Fibroblast of lung (primary cell): ENCODE measurements at places on chromosomes 12 and 14. TPM values are rescaled to one million over a fixed set of nuclear protein-coding genes. Genes with fewer than 3 reads are reported as not detected.
A peak's percentile ranks its signal among the peaks of the same experiment; 100 is the strongest.

The KDM2B gene
- total RNA-seq, result 13.1 and 21.6 TPM in 2 replicates

The PDZRN4 gene
- total RNA-seq, result not detected in 2 replicates

The DPPA3 gene
- total RNA-seq, result not detected in 2 replicates

The IL26 gene
- 0.26 TPM in 1 of 2 replicates, not detected in the other for total RNA-seq

The EIF4B gene
- 1,180 and 1,819 TPM in 2 replicates for total RNA-seq

DNA sequence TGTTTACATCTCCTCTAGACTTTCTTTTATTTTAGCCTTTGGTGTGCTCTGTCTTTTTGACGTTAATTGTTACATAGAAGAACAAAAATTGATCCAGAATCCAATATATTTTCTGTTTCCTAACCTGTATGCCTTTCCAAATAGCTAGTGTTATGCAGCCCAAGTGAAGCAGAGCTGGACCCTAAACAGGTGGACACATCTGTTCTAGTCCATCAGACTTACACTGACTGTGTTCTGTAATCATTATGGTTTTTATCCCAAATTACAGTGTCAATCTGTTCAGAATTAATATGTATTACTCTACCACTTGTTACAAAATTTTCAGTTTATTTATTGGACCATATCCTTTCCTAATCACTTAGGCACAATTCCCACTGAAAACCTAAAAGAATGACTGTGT is 176.8 kb upstream of the FOXG1 start:
- no peaks in the 10 kb centered on the region for H3K4me1 ChIP-seq
- no peak for DNase-seq

DNA sequence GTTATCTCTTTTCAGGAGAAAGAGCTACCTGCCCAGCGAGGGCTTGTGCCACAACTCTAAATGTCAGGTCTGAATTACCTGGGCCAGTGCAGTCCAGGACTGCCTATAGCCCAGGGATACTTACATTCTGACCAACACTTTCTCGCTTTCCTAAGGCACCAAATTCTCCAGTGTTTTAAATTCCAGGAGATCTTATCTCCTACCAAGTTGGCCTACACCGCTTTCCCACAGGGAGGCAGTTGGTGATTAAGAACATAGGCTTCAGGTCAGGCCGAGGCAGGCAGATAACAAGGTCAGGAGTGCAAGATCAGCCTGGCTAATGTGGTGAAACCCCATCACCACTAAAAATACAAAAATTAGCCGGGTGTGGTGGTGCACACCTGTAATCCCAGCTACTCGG is 41.1 kb downstream of the RPS29 start:
- H3K4me1 ChIP-seq, result no peaks in the 10 kb centered on the region
- peak; percentile 12 for DNase-seq
- H3K36me3 ChIP-seq, result no peaks in the 10 kb centered on the region
- no peak overlapping the region for H3K27ac ChIP-seq

DNA sequence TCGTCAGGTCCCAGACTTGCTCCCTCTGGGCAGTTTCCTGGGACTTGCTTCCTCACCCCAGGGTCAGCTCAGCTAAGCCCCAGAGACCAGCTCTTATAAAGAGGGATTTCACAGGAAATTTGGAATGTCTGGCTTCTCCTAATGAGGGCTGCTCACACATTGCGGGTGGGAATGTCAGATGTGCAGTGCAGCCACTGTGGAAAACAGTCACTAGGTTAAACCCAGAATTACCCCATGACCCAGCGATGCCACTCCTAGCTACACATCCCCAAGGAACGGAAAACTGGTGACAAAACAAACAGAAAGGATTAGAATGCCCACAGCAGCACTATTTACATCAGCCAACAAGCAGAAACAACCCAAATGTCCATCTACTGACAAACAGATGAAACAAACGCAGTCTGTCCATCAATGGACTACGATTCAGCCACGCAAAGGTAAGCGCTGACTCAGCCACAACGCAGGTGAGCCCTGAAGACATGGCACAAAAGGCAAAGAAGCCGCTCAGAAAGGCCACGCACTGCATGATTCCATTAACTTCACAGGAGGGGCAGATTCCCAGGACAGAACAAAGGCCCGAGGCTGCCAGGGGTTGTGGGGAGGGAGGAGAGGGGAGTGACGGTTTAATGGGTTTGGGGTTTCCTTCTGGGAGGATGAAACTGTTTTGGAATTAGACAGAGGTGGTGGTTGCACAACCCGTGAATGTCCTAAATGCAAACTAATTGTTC is 63.0 kb downstream of the NCOR2 start:
- H3K27me3 ChIP-seq, result no peaks in the 10 kb centered on the region
- no peak for DNase-seq
- no peak overlapping the region for H3K4me3 ChIP-seq
- peaks cover 32% of the 10 kb centered on the region for H3K4me1 ChIP-seq
- H3K36me3 ChIP-seq, result no peaks in the 10 kb centered on the region
- no peak overlapping the region for H3K27ac ChIP-seq

GRCh38 chr12:108764540-108765288 is 33.4 kb upstream of the CORO1C start:
- no peaks in the 10 kb centered on the region for H3K27me3 ChIP-seq
- DNase-seq, result no peak
- H3K27ac ChIP-seq, result no peak overlapping the region

DNA sequence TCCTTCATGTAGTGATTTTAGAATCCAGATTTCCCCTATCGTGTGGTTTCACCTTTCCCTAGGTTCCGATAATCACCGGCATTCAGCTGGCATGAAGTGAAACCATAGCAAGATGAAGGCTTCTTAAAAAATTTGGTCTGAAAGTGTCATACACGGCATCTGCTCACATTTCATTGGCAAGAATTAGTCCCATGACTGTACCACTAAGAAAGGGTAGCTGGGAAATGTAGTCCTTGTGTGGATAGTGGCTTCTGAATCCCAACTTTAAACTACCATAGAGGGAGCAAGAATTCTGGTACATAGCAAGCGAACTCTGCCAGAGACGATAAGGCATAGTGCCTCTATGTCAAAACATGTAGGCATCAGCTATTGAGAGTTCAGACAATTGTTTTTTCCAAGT is 360.1 kb upstream of the TBX3 start:
- DNase-seq, result no peak
- H3K4me1 ChIP-seq, result no peaks in the 10 kb centered on the region
- no peak overlapping the region for H3K4me3 ChIP-seq
- no peak overlapping the region for H3K27ac ChIP-seq
- no peaks in the 10 kb centered on the region for H3K27me3 ChIP-seq

DNA sequence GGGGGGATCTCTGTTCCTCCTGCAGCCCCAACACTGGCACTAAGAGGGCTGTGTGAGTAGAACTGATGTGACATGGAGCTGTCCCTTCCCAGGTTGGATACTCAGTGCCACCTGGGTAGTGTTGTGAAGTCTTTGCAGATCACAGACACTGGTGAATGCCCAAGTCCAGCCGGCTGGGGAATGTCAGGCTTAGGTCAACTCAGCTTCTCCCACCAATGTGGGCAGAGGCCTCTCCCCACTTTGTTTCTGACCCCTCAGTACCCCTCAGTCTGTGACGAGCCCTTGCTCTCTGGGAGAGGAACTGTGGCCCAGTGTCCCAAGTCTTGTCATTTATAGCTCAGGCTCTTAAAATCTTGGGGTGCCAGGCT is 11.3 kb downstream of the SLC25A29 start:
- peaks cover 6% of the 10 kb centered on the region for H3K4me1 ChIP-seq
- no peak overlapping the region for H3K4me3 ChIP-seq
- DNase-seq, result no peak
- H3K27me3 ChIP-seq, result no peaks in the 10 kb centered on the region
- no peak overlapping the region for H3K27ac ChIP-seq

DNA sequence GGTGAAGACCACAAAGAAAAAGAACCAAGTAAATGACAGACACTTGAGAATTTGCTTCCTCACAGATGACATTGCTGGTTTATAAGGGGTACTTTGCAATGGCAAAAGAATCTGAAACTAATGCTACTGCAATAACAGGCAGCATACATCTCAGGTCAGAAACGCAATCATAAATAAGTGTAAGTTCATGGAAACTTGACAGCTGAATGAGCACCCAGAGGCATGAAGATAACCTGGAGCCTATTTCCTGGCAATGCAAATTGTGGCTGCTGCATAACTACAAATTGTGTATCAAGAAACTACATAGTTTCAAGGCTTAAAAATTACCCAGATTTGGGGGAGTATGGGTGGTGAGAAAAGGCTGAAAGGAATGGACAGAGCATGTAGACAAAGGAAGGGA is 8.5 kb upstream of the MYO1A start:
- H3K4me3 ChIP-seq, result no peak overlapping the region
- no peak for DNase-seq
- H3K27me3 ChIP-seq, result no peaks in the 10 kb centered on the region
- H3K27ac ChIP-seq, result no peak overlapping the region
- no peaks in the 10 kb centered on the region for H3K4me1 ChIP-seq
